Fibroblast of skin of back (primary cell): ENCODE measurements at places on chromosomes 3 and 15.

GRCh38 chr3:126472277-126473006 is 3.2 kb downstream of the ZXDC start:
- peak; percentile 65 for DNase-seq

DNA sequence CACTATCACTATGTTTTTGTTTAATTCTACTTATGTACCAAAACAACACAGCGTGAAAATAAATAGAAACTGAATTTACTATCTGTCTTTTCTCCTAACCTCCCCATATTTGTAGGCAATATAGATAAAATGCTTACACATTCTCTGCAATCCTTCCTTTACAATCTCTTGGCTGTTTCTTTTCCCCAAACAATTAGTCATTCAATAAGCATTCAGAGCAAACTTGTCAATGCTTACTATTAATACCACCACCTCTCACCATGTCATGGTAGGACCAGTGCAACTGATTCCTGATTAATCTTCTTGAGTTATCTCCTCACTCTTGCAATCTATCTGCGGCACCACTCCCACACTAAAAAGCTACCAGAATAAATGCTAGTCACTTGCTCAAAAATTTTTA is 74.0 kb upstream of the TTBK2 start:
- peak; percentile 82 for DNase-seq

DNA sequence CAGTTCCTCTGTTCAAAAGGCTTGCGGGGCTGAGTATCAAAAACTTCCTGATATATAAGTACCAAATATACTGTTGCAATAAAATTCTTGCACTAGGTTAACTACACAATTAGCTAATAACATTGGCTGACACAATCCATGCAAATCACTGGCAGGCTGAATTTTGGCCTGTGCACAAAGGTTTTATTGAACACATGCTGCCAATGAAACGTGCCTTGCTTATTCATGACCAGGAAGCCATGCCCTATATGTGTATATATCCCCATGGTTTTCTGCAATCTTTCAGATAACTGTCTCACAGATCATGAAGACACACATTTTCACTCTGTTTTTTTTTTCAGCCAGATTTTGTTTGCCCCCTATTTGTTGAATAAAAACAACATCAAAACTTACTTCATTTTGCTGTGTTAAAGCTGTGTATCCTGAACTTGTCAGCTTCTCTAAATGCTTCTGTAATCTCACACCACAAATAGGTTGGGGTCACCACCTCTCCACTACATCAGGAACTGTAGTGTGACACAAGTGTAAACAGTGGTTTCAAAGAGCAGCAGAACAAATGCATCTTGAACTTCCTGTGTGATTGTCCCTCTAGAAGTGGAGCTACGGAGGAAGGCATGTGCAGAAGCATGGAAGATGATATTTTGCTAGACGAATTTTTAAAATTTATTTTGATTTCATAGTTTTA is 920.7 kb upstream of the NR2F2 start:
- DNase-seq = no peak

- DNase-seq = no peak
Observed at GRCh38 chr15:84950570-84951111, 31.0 kb upstream of the PDE8A start.

DNA sequence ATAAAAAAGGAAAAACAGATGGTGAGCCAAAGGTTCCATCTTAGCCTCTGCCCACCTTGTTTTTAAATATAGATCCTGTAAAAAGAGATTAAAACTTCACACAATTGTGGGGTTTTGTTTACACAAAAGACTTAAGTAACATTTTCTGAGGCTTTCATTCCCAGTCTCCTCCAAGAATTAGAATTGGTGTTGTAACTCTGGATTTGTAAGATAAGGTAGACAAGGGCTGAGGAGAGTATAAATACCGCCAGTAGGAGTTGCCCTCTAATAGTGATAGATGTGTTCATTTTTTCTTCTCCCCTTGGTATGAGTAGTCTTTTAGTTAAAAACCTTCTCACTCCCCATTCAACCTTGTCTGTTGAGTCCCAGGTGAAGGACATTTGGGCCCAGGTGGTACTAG is 8.5 kb downstream of the MINDY2 start:
- DNase-seq = no peak

- DNase-seq = no peak
Observed at GRCh38 chr3:154427685-154428285, 2.2 kb downstream of the GPR149 start.

GRCh38 chr15:58383876-58384275 is 47.9 kb upstream of the LIPC start:
- DNase-seq = no peak

GRCh38 chr3:31772758-31773473 is 208.1 kb downstream of the OSBPL10 start:
- DNase-seq = no peak

DNA sequence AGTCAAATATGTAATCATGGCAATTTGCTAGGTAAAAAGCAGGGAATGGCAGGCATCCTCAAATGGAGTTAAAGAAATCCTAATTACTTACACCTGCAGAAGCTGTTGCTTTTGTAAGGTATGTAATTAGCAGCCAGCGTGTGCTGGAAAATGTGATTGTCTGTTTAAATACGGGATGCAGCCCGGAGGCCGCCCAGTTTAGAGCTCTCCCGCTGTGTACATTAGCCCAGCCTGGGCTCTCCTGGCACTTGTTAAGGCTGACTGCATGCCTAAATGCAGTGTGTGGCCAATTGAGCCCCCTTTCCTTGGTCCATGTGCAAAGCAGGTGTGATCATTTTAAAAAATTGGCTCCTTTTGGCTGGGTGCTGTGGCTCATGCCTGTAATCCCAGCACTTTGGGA is 9.0 kb downstream of the DPH3 start:
- no peak for DNase-seq

DNA sequence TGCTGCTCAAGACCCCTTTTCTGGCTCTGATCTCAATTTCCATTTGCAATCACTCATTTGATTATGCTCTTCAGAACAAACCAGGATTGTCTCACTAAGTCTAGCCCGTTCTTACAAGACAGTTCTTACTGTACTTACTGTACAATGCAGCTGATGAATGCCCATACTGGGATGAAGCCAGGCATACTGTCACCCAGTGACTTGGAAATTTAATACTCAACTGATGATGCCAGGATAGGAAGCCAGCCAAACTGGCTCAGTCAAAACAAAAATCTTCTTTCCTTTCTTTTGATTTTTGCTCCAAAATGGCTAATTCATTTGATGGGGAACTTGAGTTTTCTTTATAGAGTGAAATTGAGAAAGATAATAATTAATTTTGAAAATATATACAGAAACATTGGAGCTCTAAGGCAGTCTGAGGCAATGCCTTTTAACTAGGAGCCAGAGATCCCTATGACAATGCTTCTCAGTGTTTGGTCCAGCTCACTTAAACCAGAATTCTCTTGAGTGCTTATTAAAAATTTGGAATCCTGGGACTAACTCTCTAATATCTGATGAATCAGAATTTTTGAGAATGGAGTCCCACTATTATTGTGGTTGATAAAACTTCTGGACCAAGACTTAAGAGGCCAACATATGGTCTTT is 265.6 kb upstream of the THBS1 start:
- DNase-seq = peak; percentile 32

DNA sequence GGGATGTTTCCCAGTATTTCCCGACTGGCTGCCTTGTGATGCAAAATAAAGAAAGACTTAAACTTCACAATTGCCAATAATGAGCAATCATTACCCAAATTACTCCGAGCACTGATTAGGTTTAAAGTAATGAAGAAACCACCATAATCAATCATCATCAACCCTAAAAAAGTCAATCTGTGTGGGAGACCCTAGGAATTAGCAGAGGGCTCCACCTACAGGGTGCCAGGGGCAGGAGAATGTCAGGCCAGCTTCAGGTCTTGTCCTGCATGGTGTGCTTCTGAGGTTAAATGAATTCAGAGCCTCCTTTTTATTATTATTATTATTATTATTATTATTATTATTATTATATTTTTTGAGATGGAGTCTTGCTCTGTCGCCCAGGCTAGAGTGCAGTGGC is 478.0 kb upstream of the ARRDC4 start:
- DNase-seq = no peak

- DNase-seq = no peak
Observed at GRCh38 chr3:157091083-157091833, 68.7 kb downstream of the CCNL1 start.

DNA sequence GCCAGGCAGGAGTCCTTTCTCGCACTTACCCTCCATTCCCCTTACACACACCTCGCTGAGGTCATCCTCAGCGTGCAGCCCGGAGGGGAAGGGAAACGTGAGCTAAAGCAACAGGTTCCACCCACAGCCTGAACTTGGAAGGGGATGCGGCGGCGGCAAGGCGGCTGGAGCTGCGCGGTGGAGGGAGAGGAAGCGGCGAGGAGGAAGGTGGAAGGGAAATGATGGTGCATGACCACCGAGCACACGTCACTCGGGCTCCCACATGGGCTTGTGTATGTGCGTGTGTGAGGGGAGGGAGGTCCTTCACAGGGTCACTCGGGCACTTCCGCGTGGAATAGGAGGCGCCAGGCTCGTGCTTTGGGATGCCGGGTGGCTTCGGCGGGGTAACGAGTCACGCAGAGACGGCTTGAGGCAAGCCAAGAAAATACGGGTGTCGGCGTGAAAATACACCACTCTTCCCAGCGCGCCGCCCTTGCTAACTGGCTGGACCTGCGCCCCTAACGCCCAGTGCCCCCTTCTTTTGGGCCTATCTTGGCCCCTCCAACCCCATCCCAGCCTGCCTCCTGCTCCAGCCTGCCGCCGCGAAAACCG is 225.5 kb upstream of the IL12A start:
- peak; percentile 85 for DNase-seq

DNA sequence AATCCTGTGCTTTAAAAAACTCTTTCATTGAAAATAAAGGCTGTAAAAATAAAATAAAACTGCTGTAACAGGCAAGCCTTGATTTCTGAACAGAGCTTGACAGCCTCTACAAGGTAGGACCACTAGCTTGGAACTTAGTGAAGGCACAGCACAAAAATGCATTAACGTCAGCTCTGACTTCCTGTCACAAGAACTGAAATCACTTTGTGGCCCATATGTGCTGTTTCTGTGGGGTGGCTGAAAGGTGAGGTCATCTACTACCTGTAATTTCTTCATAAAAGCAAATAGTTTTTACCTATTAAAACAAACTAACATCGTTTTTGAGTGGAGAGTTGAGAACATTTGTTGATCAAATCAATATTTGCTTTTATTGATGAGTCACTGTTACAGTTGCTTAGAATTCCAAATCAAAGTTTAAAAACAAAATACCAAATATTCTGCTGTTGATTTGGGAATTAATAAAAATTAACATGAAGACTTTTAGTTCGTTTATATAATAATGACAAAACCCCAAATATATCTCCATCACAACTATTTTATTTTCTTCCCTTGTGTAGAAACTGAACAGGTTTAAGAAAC is 1034.1 kb downstream of the MCTP2 start:
- no peak for DNase-seq

- DNase-seq = no peak
Observed at GRCh38 chr3:5694266-5694665, 506.8 kb downstream of the EDEM1 start.

- no peak for DNase-seq
Observed at GRCh38 chr3:180973543-180973942, 16.0 kb downstream of the DNAJC19 start.

GRCh38 chr3:4552811-4553210 is 59.7 kb downstream of the ITPR1 start:
- no peak for DNase-seq

DNA sequence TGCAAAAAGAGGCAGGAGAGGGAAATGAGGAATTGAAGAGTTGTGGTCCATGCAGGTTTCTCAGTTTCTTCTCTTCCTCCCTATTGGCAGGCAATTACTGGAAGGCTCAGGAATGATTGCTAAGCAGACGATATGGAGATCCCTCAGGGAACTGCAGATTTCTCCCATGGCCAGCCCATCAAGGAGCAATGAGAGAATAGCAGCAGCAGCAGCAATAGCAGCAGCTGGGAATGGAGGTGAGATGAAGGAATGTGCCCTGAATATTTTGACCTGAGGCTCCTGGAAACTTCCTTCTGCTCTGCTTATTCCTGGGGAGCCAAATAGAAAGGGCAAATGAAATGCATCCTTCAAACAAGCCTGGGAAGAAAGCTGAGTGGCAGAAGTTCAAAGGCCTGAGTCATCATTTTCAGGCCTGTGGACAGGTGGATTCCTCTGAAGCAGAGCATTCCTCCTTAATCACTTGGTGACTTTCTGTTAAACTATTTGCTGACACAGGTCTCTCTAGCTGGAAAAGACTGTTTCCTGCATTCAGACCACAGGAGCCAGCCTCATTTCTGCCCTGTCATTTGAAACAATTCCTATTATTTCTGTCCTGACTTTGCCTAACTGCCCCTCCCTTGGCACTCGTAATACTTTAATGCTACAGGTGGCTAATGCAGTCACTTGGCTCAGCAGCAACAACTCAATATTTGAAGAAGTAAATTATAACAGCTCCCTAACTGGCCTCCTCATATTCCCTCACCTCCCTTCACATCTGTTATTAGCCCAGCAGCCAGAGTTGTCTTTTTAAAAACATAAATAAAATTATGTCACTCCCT is 146.9 kb upstream of the GADL1 start:
- peak; percentile 77 for DNase-seq

GRCh38 chr3:8817486-8817885 is 48.1 kb upstream of the OXTR start:
- DNase-seq = no peak

- DNase-seq = no peak
Observed at GRCh38 chr3:170130532-170130931, 51.0 kb downstream of the PHC3 start.

DNA sequence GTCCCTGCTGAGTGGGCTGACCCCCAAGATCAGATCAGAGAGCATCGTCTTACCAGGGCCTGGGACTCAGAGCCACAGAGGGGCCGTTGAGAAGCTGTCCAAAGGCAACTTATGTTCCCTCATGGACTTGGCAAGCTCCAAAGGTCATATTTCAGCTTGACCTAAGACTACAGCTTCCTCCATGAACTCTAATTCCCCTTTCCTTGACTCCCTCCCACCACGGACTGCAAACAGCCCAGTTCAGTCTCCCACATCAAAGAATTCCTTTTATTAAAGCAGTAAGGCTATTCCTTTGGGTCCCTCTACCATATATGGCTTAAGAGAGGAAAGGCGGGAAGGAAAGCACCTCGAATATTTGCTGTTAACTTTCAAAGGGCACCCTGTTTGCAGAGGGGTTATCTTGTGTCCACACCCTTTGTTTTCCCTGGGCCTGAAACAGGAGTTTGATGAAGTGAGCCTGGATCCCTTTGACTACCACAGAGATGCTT is 146.1 kb upstream of the THBS1 start:
- DNase-seq = no peak

DNA sequence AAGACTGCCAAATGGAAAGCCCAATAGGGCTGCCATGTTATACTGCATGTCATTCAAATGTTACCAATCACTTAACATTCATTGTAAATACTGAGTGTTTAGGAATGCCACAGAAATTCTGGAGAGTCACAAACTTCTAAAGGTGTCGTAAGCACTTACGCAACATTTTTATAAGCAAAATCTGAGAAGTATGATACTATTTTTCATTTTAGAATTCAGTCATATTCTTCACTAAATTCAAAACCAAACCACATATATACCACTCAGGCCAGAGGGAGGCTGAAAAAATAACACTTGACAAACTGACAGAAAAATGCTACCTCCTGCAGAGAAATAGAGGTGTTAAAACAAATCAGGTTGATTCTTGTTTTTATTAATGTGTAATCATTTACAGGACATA is 89.8 kb downstream of the THBS1 start:
- DNase-seq = no peak
